Liver (tissue), 10 donors: ENCODE measurements at places on chromosomes 6 and 20. TPM values are rescaled to one million over a fixed set of nuclear protein-coding genes. Genes with fewer than 3 reads are reported as not detected.

The MOG gene
- total RNA-seq: not detected

The ALDH5A1 gene
- 19.8 TPM for total RNA-seq

The XKR7 gene
- total RNA-seq: 0.05 TPM

The FAM50B gene
- 8.8 TPM for total RNA-seq

The TGM3 gene
- total RNA-seq: 0.05 TPM

The SLC22A7 gene
- 495 TPM for total RNA-seq

GRCh38 chr20:46604551-46605133 is 46.6 kb downstream of the SLC13A3 start:
- no peak for DNase-seq
- no peaks in the 10 kb centered on the region for H3K27me3 ChIP-seq
- no peak overlapping the region for H3K4me3 ChIP-seq
- no peaks in the 10 kb centered on the region for H3K36me3 ChIP-seq

DNA sequence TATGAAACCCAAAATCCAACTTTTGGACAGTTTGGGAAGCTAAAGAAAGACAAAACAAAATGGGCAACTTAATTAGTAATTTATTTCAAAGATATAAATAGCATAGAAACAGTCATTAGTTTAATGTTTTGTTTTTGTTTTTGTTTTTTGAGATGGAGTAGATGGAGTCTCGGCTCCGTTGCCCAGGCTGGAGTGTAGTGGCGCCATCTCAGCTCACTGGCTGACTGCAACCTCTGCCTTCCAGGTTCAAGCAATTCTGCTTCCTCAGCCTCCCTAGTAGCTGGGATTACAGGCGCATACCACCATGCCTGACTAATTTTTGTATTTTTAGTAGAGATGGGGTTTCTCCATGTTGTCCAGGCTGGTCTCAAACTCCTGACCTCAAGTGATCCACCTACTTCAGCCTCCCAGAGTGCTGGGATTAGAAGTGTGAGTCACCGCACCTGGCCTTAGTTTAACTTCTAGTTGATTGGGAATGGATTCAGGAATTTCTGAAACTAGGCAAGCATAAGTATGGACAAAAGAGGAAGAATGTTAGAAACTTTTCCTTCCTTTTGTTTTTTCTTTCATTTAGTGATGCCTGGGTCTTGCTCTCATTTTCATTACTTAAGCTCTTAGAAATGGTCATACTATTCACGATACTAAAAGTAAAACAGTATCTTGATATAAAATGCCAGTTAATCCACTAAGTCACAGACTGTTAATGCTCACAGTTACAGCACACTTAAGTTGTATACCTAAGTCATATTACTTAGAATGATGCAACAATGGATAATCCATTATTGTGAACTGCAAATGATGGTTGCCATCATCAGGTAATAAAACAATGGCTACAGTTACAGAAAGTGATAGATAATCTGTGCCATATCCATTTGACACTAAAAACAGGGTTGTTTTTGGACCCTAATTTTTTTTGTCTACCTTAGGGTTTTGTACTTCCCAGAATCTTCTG is 8.2 kb downstream of the SENP6 start:
- H3K27me3 ChIP-seq: no peaks in the 10 kb centered on the region
- H3K4me1 ChIP-seq: peaks cover 11% of the 10 kb centered on the region
- H3K36me3 ChIP-seq: no peaks in the 10 kb centered on the region
- no peak for DNase-seq
- no peak overlapping the region for H3K27ac ChIP-seq
- H3K4me3 ChIP-seq: no peak overlapping the region

GRCh38 chr6:134534708-134535149 is 216.8 kb upstream of the SGK1 start:
- no peak overlapping the region for H3K4me3 ChIP-seq
- H3K36me3 ChIP-seq: no peaks in the 10 kb centered on the region

- no peaks in the 10 kb centered on the region for H3K4me1 ChIP-seq
- H3K27me3 ChIP-seq: no peaks in the 10 kb centered on the region
- H3K27ac ChIP-seq: no peak overlapping the region
- H3K36me3 ChIP-seq: no peaks in the 10 kb centered on the region
- no peak overlapping the region for H3K4me3 ChIP-seq
Observed at GRCh38 chr6:150646228-150646627, 46.5 kb downstream of the PLEKHG1 start.

- H3K4me3 ChIP-seq: no peak overlapping the region
- H3K4me1 ChIP-seq: no peaks in the 10 kb centered on the region
- no peak for DNase-seq
- H3K27ac ChIP-seq: no peak overlapping the region
- H3K27me3 ChIP-seq: no peaks in the 10 kb centered on the region
Observed at GRCh38 chr6:125107896-125108295, 45.7 kb upstream of the TPD52L1 start.

DNA sequence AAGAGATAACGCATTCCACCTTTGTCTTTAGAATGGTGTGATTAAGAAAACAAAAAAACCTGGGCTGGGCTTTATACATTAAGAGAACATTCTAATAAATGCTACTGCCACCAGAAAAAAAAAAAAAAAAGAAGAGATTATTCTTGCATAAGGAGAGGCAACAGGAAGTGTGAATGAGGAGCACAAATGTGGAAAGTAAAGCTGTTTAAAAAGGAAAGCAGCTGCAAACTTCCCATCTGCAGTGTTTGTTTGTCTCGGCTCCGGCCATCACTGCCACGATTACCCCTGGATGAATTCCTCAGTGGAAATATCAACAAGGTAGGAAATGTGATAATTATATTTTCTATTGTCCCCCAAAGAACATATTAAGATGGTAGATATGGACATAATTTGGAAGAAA is 223.9 kb downstream of the PHF3 start:
- H3K36me3 ChIP-seq: no peaks in the 10 kb centered on the region
- DNase-seq: no peak
- no peaks in the 10 kb centered on the region for H3K27me3 ChIP-seq

- H3K36me3 ChIP-seq: peaks cover 53% of the 10 kb centered on the region
- no peak overlapping the region for H3K4me3 ChIP-seq
- no peaks in the 10 kb centered on the region for H3K4me1 ChIP-seq
- no peak for DNase-seq
Observed at GRCh38 chr20:20031790-20032189, 14.6 kb downstream of the NAA20 start.

- DNase-seq: peak; percentile 62
- no peaks in the 10 kb centered on the region for H3K27me3 ChIP-seq
- no peak overlapping the region for H3K27ac ChIP-seq
- H3K4me3 ChIP-seq: no peak overlapping the region
Observed at GRCh38 chr20:34522969-34523871, 7.0 kb downstream of the DYNLRB1 start.

DNA sequence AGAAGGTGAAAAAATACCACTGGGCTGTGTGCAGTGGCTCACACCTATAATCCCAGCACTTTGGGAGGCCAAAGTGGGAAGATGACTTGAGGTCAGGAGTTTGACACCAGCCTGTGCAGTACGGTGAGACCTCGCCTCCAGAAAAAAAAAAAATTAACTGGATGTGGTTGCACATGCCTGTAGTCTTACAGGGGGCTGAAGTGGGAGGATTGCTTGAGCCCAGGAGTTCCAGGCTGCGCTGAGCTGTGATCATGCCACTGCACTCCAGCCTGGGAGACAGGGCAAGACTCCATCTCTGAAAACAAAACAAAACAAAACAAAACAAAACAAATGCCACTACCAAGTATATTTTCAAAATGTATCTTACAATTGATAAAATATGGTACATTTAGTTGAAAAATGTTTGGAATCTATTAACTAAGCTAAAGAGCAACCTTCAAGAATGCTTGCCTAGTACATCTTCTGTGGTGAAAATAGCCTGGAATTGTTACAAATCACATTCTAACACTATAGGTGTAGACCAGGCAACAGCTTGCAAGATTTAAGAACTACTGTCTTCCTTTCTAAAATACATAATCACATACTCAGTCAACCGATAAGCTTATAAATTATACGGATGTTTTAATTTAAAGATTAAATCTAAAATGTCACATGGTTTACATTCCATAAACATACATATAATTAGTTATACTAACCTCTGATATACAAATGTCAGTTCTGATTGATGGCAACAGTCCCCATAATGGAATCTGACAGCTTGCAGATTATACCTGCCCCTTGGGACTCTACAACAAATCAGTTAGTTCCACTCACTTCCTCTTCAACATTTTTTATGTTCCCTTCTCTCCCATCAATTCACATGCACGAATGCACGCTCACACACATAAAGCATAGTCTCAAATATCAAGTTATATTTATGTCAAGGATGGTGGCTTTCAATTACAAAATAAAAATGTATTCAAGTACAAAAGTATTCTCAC is 150.8 kb downstream of the ASCC3 start:
- no peak for DNase-seq
- H3K4me1 ChIP-seq: no peaks in the 10 kb centered on the region
- no peaks in the 10 kb centered on the region for H3K27me3 ChIP-seq
- H3K27ac ChIP-seq: no peak overlapping the region

DNA sequence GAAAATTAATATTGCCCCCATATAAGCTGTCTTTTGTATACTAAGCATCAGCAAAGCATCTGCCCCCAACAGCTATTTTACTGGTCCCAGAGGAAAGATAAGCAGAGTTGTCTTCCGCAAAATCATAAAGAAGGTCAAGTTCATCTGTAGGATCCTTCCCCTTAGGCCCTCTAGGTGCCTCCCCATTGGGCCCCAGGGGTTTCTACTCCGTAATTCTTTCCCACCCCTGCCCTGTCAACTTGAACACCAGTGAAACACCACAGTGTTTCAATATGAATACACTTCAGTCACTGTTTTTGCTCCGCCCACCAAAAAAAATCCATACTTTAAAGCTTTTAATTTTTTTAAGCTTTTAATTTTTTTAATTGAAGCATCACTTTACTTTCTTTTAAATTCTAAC is 159.2 kb downstream of the ATXN1 start:
- H3K27me3 ChIP-seq: no peaks in the 10 kb centered on the region
- no peak for DNase-seq
- no peaks in the 10 kb centered on the region for H3K4me1 ChIP-seq
- peaks cover 4% of the 10 kb centered on the region for H3K36me3 ChIP-seq
- no peak overlapping the region for H3K4me3 ChIP-seq

DNA sequence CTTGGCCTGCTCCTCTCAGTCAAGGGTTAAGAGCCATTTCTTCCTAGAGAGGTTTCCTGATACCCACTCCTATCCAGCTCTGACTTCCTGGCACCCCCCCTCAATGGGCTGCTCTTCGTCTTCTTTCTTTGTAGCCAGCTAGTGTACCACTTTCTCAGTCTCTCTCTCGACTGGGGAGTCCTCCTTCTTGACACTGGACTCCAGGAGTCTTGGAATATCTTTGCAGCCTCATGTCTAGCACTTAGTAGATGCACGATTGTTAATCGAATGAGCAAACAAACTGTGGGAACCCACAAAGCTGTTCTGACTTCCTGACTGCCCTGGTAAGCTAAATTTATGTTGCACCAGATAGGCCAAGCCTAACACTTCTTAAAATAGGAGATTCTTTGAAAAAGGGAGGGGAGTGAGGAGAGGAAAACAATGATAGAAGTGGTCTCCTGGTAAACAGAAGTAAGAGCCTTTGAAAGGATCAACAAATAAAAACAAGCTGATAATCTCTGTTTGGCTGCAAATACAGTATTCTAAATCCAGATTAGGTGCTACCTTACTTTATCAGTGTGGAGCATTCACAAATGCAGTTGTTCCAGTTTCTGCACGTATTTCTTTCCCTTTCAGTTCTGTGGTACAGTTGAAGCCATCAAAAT is 160.1 kb upstream of the CITED2 start:
- H3K27ac ChIP-seq: no peak overlapping the region
- H3K27me3 ChIP-seq: no peaks in the 10 kb centered on the region
- H3K36me3 ChIP-seq: no peaks in the 10 kb centered on the region

GRCh38 chr6:139014945-139015344 is 13.6 kb upstream of the ABRACL start:
- DNase-seq: no peak
- H3K27ac ChIP-seq: peak overlapping the region; percentile 53
- peaks cover 64% of the 10 kb centered on the region for H3K4me1 ChIP-seq

DNA sequence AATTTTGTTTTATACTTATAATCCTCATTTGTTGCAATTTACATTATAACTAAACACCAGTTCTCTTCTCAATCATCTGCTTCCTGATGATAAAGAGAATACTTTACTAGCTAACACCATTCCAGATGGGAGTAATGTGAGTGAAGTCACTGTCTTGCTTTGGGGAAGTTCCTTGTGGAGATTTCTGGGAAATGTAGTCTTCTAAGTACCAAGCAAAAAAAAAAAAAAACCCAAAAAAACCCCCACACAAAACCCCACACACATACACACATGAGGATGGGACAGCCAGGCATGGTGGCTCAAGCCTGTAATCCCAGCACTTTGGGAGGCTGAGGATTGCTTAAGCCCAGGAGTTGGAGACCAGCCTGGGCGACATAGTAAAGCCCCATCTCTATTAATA is 2.2 kb upstream of the SNPH start:
- H3K4me3 ChIP-seq: no peak overlapping the region
- H3K27me3 ChIP-seq: no peaks in the 10 kb centered on the region
- no peak for DNase-seq
- H3K4me1 ChIP-seq: peaks cover 4% of the 10 kb centered on the region

- DNase-seq: no peak
- peaks cover 12% of the 10 kb centered on the region for H3K4me1 ChIP-seq
- H3K27ac ChIP-seq: peak within 1 kb of the TSS; percentile 91
- H3K27me3 ChIP-seq: no peaks in the 10 kb centered on the region
- H3K36me3 ChIP-seq: peaks cover 6% of the 10 kb centered on the region
Observed at GRCh38 chr6:31728767-31729514, at the start of gene DDAH2. TSS of gene DDAH2 (minus strand) at chr6:31729299. CDS start at chr6:31729161, 138 bp downstream.

DNA sequence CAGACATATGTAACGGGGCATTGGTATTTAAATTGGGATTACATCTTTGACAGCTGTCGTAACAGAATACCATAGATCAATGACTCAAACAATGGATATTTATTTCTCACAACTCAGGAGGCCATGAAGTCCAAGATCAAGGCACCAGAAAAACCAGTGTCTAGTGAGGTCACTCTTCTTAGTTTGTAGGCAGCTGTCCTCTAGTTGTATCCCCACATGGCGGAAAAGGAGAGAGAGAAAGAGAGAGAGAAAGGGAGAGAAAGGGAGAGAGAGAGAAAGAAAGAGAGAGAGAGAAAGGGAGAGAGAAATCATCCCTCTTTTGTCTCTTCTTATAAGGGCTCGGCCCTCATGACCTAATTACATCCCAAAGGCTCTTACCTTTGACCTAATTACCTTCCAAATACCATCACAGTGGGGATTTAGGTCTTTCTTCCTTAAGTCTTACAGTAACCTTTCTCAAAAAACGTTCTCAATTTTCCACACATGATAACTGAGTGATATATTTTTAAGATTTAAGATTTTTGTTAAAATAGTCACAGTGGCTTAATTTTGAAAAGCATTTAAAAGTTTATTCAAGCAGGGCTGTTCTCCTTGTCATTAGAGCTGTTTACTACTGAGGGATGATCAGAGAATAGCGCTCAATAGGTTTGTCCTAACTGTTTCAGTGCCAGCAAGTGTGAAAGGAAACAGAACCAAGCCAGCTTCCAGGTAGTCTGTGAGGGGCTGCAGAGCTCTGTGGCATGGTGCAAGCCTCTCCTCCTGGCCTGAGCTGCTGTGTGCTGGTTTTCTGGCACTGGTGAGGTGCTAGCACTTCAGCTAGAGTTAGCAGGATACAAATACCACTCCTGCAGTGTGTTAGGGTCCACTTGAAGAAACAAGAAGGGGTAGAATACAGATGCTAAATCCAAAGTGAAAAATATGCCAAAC is 79.0 kb downstream of the IMPG1 start:
- H3K27ac ChIP-seq: no peak overlapping the region
- H3K4me3 ChIP-seq: no peak overlapping the region
- H3K27me3 ChIP-seq: no peaks in the 10 kb centered on the region
- no peak for DNase-seq

GRCh38 chr20:11260611-11261010 is 586.8 kb upstream of the JAG1 start:
- H3K4me1 ChIP-seq: no peaks in the 10 kb centered on the region
- peaks cover 5% of the 10 kb centered on the region for H3K27me3 ChIP-seq
- H3K27ac ChIP-seq: no peak overlapping the region
- no peaks in the 10 kb centered on the region for H3K36me3 ChIP-seq
